ENCODE measurements at places on chromosomes 12 and 14.

- no peak for DNase-seq
These were observed 35.4 kb upstream of the SPPL3 start for GRCh38 chr12:120939523-120939922.

- DNase-seq, result no peak
These were observed 6.7 kb upstream of the DNAAF2 start for GRCh38 chr14:49641697-49642129.

DNA sequence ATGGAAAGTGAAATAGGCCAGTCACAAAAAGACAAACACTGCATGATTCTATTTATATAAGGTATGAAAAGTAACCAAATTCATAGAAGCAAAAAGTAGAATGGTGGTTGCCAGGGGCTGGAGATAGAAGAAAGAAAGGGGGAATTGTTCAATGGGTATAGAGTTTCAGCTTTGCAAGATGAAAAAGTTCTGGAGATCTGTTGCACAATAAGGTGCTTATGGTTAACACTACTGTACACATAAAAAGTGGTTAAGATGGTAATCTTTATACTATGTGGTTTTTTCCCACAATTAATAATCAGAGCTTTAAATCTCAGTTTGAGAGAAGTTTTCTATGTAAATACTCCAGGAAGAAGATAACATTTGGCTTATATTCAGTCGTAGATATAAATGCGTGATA lies 73.4 kb downstream of the SLC38A4 start:
- peak; percentile 14 for DNase-seq

GRCh38 chr12:62655666-62656151 lies 189.1 kb downstream of the MON2 start:
- DNase-seq, result no peak

- no peak for DNase-seq
These were observed 36.9 kb downstream of the SLC15A4 start for GRCh38 chr12:128786741-128787391.

- no peak for DNase-seq
These were observed 43.1 kb upstream of the KRR1 start for GRCh38 chr12:75554556-75554880.

DNA sequence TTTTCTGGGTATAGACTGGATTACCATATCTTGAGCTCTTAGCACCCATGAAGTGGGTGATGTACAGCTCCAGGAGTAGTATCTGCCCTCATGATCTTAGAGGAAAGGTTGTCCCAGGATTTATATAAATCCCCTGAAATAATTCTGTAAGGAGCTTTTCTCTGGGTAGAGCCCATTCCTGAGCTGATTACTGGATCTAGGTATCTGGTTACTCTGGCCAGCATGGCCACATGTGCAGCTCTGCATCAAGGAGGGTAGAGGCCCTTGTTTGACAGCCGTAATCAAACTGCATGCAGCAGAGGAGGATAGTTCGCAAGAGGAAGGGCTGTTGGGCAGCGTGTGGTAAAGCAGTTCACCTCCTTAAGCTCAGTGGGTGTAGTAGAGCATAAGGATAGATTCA lies 8.5 kb downstream of the COX14 start:
- DNase-seq, result no peak

- no peak for DNase-seq
These were observed 260.3 kb downstream of the BCAT1 start for GRCh38 chr12:24688601-24689000.

- DNase-seq, result no peak
These were observed 64.7 kb upstream of the GNPNAT1 start for GRCh38 chr14:52856139-52856538.

DNA sequence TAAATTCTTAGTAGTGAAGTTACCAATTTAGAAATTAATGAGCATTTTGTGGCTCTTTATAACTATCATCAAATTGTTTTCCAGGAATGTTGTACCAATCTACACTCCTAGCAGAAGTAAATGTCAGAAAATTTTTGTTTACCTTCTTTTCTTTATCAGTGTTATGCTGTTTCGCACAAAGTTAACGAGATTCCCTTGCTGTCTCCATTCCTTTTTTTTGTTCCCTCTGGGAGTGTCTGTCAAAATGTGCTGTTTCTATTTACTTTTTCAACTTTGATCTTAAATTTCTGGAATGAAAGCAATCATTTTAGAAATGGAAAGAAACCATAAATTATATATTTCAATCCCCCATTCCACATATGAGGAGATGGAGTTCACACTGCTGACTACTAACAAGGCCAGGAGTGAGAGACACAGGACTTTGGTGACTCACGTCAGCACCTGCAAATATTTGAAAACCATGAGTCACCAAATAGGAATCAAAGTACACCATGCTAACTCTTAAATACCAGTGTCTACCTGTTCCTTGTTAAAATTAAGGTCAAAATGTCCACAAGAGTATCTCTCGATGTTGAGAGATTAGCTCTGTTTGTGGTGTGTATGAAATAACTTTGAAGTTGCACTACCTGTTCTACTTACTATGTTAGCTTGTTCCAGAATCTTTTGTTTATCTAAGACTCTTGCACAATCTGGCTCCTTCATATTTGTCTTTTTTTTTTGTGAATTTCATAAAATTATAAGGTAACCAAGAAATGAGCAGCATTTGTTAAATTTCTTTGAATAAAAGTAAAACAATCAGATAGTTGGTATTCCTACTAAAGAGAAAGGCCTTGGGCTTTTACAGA lies 106.0 kb downstream of the RMST start:
- DNase-seq, result no peak

DNA sequence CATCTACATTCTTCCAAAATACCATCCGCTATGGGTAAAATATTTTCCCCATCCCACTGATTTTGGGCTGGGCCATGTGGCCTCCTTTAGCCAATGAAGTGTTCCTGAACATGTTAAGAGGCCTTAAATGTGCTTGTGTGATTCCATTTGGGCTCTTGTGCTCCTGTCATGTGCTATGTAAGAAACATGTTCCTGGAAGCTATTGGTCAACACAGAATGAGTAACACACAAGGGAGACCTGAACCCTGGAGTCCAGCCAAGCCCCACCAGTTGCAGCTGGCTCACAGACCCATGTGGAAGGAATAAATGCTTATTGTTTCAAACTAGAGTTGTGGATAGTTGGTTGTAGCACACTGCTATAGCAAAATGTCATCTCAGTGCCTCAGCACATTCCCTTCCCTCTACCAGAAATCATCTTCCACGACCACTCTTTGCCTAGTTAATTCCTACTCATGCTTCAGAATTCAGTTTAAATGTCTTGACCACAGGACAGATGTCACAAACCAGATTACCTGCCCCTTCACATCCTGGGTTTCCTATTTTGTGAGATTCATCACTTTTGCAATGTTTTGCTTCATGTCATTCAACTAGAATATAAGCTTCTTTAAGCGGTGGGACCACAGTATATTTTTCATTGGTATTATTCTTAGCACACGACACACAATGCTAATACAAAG lies 217.3 kb upstream of the EEA1 start:
- no peak for DNase-seq

DNA sequence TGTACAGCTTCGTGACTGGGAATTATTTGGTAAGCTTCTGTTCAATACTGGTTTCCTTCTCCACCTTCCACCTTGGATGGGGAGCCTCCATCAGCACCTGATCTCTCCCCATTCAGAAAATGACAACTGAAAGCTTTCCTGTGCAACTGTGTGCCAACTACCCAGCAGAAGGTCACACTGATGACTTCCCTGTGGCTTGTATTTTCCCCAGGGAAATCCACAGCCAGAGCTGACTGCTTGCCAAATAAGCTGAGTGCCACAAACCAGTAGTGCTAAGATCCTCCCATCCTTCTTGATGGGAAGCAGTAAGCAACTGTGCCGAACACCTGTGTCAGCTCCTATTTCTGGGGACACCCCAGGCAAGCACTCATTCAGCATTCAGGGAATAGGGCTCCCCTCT lies 257.2 kb upstream of the SOX5 start:
- DNase-seq, result no peak

DNA sequence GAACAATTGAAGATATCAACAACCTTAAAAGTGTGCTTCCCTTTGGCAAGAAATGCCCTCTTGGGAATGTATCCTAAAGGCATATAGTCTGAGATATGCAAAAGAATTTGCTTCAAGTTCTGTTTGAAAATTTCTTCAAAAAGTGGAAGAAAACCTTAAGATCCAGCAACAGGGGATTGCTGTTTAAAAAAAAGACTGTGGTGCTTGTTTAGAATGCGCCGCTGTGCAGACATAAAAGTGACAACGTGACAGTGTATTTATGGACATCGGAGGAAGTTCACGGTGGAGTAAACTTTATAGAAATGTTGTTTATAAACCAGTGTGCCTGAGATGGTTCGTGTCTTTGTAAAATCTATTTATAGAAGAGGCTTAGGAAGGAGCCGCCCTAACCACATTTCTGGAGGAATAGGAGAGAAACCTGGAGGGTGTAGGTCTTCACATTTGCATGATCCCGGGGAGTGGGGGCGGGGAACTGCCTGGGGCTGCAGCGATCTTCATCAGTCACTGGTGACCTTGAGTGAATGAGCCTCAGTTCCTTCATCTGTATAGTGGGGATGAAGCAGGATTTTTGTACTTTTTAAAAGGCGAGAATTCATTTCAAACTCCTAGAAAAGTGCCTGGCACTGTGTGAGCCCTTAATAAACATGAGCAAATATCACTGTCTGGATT lies 27.5 kb downstream of the ADGRD1 start:
- DNase-seq, result no peak

DNA sequence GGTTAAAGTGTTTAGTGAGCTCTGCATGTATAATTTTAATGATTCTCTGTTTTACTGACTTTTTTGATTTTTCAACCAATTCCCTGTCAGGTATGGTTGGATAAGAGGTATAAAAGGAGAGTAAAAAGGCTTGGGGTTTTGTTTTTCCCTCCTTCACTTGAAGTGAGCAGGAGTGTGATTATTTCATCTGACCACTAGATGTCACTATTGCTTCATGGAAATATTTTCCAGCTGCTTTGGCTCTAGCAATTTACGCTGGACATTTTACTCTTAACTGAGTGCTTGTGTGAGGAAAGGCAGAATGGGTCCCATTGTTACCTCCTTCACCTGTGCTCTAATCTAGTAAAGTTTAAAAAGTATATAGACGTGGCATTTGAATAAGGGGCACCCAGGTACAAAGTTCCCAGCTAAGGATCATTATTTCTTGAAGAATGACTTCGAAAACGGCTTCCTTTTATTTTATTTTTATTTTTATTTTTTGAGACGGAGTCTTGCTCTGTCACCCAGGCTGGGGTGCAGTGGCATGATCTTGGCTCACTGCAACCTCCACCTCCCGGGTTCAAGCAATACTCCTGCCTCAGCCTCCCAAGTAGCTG lies 66.5 kb downstream of the TBC1D30 start:
- DNase-seq, result peak; percentile 50

DNA sequence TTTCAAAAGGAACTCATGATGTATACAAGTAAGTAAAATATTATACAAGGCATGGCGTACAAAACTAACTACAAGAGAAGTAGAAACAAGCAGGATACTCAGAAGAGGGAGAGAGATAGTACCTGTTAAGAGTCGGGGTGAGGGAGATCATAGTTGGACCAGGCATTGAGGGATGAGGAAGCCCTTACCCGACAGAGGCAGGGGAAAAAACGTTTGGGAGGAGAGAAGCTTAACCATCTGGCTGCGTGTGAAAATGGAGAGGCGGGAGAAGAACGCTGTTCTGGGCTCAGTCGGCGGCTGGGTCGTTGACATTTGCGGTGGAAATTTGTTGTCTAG lies 575 bp upstream of the FMNL3 start:
- no peak for DNase-seq

DNA sequence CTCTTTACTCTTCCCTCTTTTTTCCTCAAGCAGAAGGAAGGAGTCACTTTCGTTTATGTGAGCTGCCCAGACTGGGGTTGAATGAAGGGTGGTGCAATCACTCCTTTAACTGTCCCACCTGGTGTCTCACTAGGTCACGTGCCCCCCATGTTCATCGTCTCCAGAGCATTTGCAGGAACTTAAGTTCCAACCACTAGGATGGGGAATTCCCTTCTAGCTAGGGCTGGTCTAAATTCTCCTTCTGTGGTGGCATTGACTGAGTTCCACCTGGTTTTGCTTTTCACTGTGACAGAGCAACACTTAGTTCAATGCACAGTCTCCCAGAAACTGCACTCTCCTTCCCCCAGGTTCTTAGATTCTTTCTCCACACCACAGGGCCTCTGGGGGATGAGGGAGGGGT lies 9.5 kb downstream of the FANCM start:
- no peak for DNase-seq

- no peak for DNase-seq
These were observed 175.1 kb upstream of the ARHGAP5 start for GRCh38 chr14:31902002-31902401.

DNA sequence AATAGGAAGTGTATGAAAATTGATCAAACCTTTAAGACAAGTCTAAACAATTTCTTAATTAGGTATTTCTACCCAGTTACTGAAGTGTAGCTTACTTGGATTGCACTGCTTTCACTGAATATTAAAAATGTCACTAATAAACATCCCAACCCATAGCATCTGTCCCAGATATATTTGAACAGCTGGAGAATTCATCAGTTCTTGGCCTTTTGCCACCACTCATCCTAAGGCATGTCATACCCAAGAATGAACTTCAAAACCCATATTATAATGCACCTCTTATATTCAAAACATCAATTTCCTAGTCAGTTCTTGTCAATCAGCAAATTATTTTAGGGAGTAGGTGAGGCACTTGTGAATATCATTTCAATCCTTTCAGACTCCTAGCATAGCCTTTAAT lies 392.3 kb downstream of the PAWR start:
- DNase-seq, result no peak
